ENCODE measurements at places on chromosomes 6 and 20. TPM values are rescaled to one million over a fixed set of nuclear protein-coding genes. Genes with fewer than 3 reads are reported as not detected.

The MUCL3 gene
- total RNA-seq, result not detected

The UBD gene
- total RNA-seq, result not detected

- no peak overlapping the region for H3K4me3 ChIP-seq
- peaks cover 59% of the 10 kb centered on the region for H3K36me3 ChIP-seq
- no peak for DNase-seq
- peaks cover 6% of the 10 kb centered on the region for H3K4me1 ChIP-seq
These were observed 45.4 kb upstream of the ID1 start for GRCh38 chr20:31559704-31560093.

- no peaks in the 10 kb centered on the region for H3K27me3 ChIP-seq
- no peak for DNase-seq
- no peaks in the 10 kb centered on the region for H3K36me3 ChIP-seq
- H3K4me3 ChIP-seq, result no peak overlapping the region
These were observed 88.8 kb downstream of the ATRN start for GRCh38 chr20:3559637-3560036.

Data from GM23338 (cell line).